ENCODE measurements at places on chromosomes 5 and 9.

GRCh38 chr9:122227575-122227900 is 1.2 kb downstream of the LHX6 start:
- DNase-seq: no peak

GRCh38 chr5:59261969-59262368 is 631.6 kb downstream of the PDE4D start:
- DNase-seq: no peak

- DNase-seq: no peak
Measured at GRCh38 chr5:112065781-112066180, 308.8 kb upstream of the NREP start.

GRCh38 chr9:91220491-91221135 is 141.1 kb downstream of the AUH start:
- no peak for DNase-seq

GRCh38 chr5:93274291-93274690 is 306.7 kb downstream of the NR2F1-AS1 start:
- DNase-seq: no peak

GRCh38 chr5:142847898-142848790 is 78.0 kb downstream of the ARHGAP26 start:
- DNase-seq: no peak

DNA sequence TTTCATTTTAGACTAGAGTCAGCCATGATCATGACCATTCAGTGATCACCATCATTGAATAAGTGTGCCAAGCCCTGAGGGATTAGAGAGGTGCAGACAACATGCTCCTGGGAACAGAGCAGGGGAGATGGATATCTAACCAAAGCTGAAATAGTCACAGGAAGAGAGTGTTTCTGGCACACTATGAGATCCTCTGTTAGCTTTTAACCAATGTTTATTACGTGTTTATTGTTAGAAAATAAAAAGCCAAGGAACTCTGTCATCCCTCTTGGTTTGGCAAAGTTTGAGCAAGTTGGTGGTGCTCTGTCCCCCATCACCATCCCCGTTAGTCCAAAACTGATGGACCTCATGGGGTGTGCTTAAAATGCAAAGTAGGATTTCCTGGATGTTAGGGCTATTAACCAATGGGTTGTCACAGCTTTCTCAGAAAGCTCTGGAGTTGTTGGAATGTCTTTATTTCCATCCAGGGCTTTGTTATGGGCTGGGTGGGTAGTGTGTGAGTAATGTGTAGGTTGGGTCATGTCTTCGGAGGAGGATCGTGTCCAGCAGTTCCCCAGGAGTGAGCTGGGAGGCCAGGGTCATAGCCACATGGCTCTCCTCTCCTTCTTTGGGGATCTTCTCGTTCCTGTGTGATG is 34.9 kb downstream of the SLC28A3 start:
- DNase-seq: no peak

GRCh38 chr5:114789773-114790402 is 379.8 kb downstream of the TRIM36 start:
- DNase-seq: no peak

DNA sequence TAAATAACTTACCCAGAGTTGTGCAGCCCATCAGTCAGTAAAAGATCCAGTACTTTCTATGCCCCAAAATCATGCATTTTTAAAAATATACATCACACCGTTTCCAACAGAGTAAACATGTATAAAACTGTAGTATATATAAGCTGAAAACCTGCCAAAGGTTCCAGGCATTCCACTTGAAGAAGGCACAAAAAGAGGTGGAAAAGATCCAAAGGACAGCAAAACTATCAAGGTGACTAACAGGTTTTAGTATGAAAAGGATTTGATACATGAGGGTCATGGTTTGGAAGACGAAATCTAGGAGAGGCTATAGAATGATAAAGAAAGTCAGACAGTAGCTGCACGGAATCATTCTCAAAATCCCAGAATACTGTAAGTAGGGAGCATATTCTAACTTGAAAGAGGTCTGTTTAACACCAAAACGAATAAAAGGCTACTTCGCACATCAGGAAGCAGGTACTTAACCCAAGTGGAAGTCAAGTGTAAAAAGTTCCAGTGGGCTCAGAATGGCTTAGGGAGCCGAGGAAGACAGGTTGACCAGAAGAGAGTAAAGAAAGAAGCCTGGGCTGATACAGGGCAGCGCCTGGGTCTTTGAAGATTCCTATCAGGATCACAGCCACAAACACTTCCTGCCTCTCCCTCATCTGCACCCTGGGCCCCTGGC is 207.2 kb downstream of the ADAMTS12 start:
- no peak for DNase-seq

GRCh38 chr5:157476702-157477408 is 16.8 kb downstream of the NIPAL4 start:
- peak; percentile 42 for DNase-seq

DNA sequence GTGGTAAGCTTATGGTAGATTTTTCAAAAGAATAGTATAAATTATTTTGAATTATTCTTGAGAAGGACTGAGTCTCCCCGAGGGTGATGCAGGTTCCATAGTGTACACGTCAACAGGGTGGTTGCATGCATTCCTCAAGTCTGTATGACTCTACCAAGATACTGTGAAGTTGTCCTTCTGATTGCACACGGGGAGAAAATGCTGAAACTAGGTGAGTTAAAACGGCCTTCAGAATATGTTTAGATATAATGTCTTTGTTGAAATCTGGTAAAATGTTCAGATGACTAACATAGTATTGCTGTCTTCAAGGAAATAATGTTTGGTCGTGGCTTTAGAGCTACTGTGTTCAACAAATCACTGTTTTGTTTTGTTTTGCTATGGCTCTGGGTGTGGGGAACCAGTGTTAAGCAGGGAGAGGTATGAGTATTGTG is 22.4 kb upstream of the TNFAIP8 start:
- DNase-seq: peak; percentile 60

GRCh38 chr9:131886826-131887225 is 146.9 kb upstream of the RAPGEF1 start:
- DNase-seq: no peak

- DNase-seq: peak; percentile 69
Measured at GRCh38 chr9:35579130-35579529, 25.9 kb upstream of the TESK1 start.

DNA sequence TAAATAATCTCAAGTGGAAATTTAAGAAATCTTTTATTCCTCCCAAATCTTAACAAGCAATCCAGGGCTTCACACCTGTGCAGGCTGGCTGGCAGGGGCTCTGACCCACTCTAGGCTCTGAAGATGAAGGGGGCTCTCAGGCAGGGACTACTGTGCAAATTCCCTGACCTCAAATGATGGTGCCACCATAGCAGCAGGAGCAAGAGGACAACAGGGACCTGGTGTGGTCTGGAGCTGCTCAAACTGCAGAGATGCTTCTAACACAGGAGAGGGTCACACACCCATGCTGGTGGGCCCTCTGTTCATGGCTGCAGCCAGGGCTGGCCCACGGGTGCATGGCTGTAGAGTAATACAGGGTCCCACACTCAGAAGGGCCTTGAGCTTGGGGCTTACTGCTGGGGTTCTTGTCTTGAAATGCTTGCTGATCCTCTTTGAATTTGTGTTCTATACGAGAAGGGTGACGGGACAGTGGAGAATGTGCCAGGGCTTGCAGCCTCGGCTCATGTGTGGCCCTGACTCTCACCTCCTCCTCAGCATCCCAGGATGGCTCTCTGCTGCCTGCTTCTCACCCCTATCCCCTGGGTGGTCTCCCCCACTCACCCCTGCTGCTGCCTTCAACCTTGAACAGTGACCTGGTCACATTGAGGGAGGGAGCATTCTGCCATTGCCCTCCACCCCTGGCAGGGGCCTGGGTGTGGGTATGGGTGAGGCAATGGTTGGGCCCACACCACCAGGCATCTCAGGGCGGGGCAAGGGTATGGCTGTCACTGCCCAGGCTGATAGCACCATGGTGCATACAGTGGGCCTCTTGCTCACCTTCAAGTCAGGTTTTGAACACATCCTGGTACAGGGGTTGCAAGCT is 191.7 kb downstream of the FSTL4 start:
- no peak for DNase-seq

- no peak for DNase-seq
Measured at GRCh38 chr5:11040345-11040744, 279.3 kb upstream of the DAP start.

DNA sequence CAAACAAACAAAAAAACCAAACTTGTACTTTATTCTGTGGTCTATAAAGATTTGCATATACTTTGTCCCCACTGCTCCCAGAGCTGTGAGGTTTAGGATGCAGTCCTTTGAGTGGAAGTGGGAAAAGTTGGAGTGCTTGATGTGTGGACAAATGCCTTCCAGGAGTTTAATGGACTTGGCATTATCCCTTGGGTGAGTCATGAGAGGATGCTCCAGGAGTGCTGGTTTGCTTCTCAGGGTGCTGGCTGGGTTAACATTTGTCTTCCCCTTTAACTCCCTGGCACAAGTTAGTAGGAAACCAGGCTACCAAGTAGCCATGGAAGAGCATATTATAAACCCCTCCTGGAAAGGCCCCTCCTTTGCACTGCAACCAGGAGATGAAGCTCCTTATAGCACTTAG is 417.4 kb upstream of the RIOK2 start:
- DNase-seq: no peak

GRCh38 chr5:9558319-9558965 is 12.6 kb upstream of the SEMA5A start:
- no peak for DNase-seq

GRCh38 chr5:131406975-131407638 is 143.3 kb downstream of the CDC42SE2 start:
- DNase-seq: no peak

DNA sequence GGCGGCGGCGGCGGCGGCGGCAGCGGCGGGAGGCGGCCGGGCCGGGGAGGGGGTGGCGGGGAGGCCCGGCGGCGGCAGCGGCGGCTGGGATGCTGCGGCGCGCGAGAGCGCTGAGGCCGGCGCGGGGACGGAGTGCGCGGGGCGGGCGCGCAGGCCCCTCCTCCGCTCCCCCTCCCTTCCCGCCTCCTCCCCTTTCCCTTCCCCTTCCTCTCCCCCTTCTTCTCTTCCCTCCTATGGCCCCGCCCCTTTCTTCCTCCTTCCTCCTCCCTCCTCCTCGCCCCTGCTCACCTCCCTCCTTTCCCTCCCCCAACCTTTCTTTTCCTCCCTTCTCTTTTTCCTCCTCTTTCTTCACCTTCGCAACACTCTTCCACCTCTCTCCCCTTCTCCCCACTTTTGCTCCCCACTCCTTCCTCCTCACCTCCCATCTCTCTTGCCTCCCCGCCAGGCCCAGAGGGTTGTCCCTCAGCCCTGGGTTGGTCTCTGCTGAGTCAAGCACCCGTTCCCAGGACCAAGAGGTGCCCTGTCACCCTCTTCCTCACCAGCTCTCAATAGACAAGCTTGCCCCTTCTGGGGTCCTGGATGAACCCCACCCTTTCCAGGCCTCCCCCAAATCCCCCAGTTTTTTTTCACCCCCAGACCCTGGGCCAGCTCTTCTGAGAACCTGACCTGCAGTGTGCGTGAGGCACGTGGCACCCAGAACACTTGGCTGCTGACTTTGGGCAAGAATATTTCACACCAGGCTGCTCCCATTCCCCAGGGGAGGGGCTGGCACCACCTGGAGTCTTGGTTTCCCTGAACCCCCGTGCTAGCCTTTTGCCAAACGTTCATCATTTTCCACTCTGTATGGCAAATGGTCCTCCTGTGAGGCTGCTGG is at the start of gene SEMA4D:
SEMA4D (minus strand) TSS at position 136 of the 874 bp plus-strand sequence. CDS start 92,657 bp downstream, outside the sequence.
- peak; percentile 85 for DNase-seq

GRCh38 chr9:83707518-83707767 is 315 bp downstream of the UBQLN1 start:
- DNase-seq: peak; percentile 89

DNA sequence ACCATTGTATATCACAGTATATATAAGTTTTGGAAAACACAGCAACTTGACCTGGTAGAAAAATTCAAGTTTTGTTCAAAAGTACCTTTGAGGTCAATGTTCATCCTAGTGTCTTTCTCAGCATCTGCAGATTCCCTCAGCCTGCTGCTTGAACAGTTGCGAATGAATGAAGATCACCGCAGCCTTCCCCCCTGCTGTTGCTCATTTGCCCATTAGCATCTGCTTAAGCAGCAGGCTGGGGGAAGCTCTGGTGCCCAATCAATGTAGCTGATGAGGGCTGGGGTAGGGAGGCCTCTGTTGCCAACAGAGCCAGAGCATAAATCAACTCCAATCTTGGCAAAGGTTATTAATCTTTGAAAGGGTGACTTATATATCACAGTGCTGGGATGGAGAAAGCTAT is 586.5 kb upstream of the PTPRD start:
- DNase-seq: no peak

- DNase-seq: no peak
Measured at GRCh38 chr5:42636425-42636824, 120.2 kb upstream of the CCDC152 start.

DNA sequence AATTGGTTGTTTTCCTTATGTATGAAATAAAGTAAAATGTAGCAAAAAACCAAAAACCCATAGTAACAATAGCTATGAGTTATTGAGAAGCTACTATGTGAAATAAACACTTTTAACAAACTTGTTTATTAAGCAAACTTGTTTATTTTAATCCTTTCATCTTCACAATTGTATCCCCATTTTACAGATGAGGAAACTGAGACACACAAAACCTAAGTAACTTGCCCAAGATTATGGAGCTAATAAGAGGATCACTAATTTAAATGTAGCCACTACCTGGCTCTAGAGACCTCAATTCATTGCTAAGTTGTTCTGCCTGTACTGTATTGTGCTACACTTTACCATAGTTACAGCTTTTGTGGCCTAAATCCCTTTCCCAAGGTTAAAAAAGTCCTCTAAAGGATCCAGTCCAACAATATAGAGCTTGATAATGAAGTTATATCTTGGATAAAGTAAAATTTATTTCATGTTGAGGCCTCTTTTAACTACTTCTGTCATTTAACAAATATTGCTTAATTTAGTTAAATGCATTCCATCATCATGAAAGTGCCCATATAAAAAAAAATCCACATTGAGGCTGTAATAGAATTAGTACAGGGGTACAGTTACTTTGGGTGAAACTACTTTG is 22.1 kb downstream of the HOMER1 start:
- no peak for DNase-seq

GRCh38 chr5:35302544-35302943 is 72.3 kb upstream of the PRLR start:
- DNase-seq: no peak

- no peak for DNase-seq
Measured at GRCh38 chr5:33611877-33612276, 171.1 kb downstream of the TARS1 start.

DNA sequence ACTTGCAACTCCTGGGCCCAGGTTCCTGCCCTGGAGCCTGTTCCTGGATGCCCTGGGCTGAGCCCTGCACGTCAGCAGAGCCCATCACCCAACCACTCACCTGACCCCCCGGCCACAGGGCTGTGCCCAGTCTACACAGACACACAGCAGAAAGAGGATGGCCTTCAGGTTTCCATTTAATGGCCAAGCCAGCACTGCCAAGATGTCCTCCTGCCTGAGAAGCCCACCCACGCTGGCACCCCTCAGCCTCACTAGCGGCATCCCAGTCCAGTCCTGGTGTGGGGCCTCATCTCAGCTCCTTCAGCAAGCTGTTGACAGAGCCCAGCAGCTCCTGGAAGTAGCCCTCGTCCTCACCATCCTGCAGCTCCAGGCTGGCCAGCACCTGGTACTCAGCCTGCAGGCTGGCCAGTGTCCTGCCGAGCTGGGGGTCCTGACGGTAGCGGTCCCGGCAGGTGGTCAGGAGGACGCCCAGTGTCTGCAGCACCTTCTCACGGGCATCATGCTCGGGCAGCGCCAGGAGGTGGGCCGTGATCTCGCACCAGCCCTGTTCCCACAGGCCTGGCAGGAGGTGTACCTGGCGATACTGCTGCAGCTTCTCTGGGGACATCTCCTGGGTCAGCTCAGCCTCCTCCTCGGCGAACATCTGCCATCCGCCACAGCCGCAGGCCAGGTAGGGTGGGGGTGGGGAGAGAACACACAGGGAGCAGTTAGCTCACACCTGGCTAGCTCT is 71.9 kb upstream of the LRRTM2 start:
- no peak for DNase-seq

All from activated CD4-positive, alpha-beta T cell treated with anti-CD3 and anti-CD28 coated beads for 36 hours (primary cell).